CD4-positive, alpha-beta T cell (primary cell): ENCODE measurements at places on chromosomes 6 and 20. TPM values are rescaled to one million over a fixed set of nuclear protein-coding genes. Genes with fewer than 3 reads are reported as not detected.

DNA sequence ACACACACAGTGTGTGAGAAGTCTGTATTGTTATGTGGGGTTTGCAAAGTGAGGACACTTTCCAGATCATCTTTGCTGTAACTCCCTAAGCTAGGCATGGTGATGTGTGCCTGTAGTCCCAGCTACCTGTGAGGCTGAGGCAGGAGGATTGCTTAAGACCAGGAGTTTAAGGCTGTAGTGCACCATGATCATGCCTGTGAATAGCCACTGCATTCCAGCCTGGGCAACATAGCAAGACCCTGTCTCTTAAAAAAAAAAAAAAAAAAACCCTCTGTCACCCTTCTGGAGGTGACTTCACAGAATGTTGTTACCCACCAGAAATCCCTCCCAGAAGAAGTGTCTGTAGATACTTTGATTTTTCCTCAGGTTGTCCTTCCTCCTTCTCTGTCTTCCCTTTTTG, 14.9 kb downstream of the CASS4 start:
- no peak for DNase-seq
- no peaks in the 10 kb centered on the region for H3K27me3 ChIP-seq
- peaks cover 44% of the 10 kb centered on the region for H3K4me1 ChIP-seq
- no peak overlapping the region for H3K27ac ChIP-seq
- no peak overlapping the region for H3K4me3 ChIP-seq
- no peaks in the 10 kb centered on the region for H3K36me3 ChIP-seq

DNA sequence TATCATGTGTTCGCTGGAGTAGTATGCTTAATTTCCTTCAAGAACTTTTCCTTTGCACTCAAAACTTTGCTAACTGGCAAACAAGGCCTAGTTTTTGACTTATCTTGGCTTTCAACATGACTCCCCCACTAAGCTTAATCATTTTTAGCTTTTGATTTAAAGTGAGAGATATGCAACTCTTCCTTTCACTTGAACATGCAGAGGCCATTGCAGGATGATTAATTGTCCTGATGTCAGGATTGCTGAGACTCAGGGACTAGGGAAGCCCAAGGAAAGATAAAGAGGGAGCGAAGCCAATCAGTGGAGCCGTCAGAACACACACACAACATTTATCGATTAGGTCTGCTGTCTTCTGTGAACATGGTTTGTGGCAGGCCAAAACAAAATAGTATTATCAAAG, 491.4 kb downstream of the CBLN4 start:
- no peak for DNase-seq
- no peak overlapping the region for H3K4me3 ChIP-seq
- no peaks in the 10 kb centered on the region for H3K36me3 ChIP-seq
- H3K4me1 ChIP-seq, result no peaks in the 10 kb centered on the region

GRCh38 chr6:154919806-154920205, 75.3 kb upstream of the TIAM2 start:
- H3K27ac ChIP-seq, result no peak overlapping the region
- no peaks in the 10 kb centered on the region for H3K27me3 ChIP-seq
- H3K4me3 ChIP-seq, result no peak overlapping the region
- DNase-seq, result no peak

DNA sequence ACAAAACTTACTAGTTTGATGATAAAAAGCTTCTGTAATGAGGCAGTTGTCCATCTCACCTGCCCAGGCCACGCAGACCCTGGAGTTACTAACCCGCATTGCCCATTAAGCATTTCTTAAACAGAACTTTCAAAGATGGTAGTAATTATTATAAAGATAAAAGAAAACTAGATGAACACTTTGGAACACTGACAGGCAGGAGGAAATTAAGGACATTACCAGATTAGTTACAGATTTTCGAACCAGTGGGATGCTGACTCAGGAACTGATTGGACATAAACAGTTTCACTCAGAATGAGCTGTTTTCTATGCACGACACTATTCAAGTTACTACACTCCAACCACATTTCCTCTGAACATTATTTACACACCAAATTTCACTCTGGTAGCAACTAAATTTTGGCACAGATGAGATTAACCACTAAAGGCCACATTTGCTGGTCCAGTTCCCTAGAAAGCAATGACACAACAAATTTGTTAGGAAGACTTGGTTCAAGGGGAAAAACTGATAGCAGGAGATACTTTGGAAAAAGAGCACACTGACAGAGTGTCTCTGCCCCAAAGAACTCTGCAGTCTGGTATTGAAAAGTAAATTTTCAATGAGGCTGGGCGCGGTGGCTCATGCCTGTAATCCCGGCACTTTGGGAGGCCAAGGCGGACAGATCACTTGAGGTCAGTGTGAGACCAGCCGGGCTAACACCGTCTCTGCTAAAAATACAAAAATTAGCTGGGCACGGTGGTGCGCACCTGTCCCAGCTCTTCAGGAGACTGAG, 3.0 kb downstream of the ROMO1 start:
- no peak overlapping the region for H3K4me3 ChIP-seq
- H3K27ac ChIP-seq, result no peak overlapping the region
- DNase-seq, result no peak

The HLA-DQA2 gene
- total RNA-seq, result 1.1 TPM

- H3K4me1 ChIP-seq, result no peaks in the 10 kb centered on the region
- H3K27me3 ChIP-seq, result no peaks in the 10 kb centered on the region
- no peak for DNase-seq
- H3K27ac ChIP-seq, result no peak overlapping the region
- H3K36me3 ChIP-seq, result no peaks in the 10 kb centered on the region
- no peak overlapping the region for H3K4me3 ChIP-seq
These were observed 41.7 kb upstream of the EEF1A1 start for GRCh38 chr6:73562558-73562957.

- DNase-seq, result no peak
- H3K27me3 ChIP-seq, result no peaks in the 10 kb centered on the region
- no peaks in the 10 kb centered on the region for H3K4me1 ChIP-seq
- no peak overlapping the region for H3K27ac ChIP-seq
- no peak overlapping the region for H3K4me3 ChIP-seq
- H3K36me3 ChIP-seq, result no peaks in the 10 kb centered on the region
These were observed 154.4 kb downstream of the BMP2 start for GRCh38 chr20:6921717-6922386.

- H3K4me1 ChIP-seq, result no peaks in the 10 kb centered on the region
- H3K36me3 ChIP-seq, result no peaks in the 10 kb centered on the region
- H3K27me3 ChIP-seq, result peaks cover 3% of the 10 kb centered on the region
- no peak overlapping the region for H3K4me3 ChIP-seq
- H3K27ac ChIP-seq, result no peak overlapping the region
- DNase-seq, result no peak
These were observed 45.2 kb upstream of the KLHL31 start for GRCh38 chr6:53710788-53711187.

DNA sequence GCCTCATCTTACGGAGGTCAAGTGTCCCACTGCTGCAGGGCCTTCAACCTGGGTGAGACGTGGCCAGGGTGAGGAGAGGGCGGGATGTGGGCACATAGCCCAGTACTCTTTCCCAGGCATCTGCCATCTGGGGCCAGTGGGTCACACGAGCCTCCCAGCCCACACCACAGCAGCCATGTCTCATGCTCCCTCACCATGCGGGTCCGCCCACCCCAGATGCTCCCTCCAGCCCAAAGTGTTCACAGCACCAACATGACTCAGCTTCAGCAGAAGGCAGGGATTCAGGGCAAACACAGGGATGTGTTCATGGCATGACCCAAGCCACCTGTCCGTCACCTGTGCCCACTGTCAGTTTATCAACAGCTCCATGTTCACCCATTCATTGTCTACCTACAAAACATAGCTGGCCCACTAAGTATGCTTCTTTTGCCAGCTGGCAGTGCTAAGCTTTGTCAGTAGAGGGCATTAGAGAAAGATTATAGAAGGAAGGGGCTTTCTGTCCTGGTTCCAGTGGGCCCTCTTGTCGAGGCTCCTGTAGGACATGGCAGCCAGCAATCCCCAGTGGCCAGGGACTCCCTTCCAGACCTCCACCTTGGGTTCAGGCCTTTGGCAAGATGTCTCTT, 109.2 kb downstream of the FOXF2 start:
- no peaks in the 10 kb centered on the region for H3K27me3 ChIP-seq
- no peaks in the 10 kb centered on the region for H3K36me3 ChIP-seq
- no peak for DNase-seq

DNA sequence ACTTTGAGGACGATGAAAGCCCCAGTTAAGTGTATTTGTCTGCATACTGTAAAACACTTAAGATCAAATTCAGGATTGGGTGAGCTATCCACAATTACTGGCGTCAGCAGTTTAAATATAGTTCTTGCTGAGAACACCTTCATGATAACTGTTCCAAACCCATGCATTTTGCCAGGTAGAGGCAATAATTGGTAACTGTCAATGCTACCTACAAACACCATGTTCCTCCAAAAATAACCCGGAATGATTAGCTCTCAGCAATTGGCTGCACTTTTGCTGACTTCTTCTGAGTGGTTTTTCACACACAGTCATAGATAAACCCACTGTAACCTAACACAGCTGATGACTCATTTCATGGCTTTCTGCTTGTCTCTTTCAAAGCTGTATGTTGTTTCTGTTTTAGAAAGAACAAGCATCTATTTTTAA, 1358.6 kb upstream of the GJE1 start:
- DNase-seq, result no peak
- no peak overlapping the region for H3K27ac ChIP-seq
- H3K36me3 ChIP-seq, result no peaks in the 10 kb centered on the region
- no peaks in the 10 kb centered on the region for H3K4me1 ChIP-seq
- H3K27me3 ChIP-seq, result no peaks in the 10 kb centered on the region

The C2 gene
- 2.3 TPM for total RNA-seq

The MLIP gene
- not detected for total RNA-seq

DNA sequence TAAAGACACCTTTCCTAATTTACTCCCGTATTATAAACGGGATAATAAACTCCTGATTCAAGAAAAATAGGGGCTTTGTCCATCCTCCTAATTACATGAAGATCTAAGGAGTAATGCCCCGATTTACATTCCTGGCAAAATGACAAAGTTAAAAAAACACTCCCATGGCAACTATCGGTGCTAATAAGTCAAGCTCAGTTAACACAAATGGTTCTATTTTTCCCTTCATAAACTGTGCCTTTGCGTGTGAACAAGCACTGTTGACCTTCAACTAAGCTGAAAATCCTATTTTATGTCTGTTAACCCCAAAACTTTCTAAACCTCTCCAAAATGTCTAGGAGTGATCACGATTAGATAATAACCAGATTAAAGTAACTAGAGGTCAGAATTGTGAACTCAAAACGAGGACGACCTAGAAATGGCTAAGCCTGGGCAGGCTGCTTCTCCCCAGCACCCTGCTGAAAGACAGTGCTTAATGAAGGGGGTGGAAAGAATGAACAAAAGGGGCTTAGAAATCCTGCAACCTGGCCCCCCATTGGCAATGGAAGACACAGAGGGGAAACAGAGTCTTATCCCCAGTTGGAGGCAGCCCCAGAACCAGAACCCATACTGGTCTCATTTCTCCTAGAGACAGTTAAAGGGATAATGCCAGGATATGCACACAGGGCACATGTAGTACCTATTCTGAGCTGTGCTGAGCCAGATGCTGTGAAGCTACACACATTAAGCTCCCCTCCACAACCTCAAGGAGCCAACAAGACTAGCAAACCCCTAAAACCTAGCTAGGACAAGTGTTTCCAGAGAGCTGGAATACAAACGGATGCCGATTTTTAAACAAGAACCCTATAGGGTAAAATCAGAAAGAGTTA, 23.0 kb downstream of the SLC23A2 start:
- H3K27me3 ChIP-seq, result no peaks in the 10 kb centered on the region
- no peak overlapping the region for H3K27ac ChIP-seq
- DNase-seq, result no peak
- H3K36me3 ChIP-seq, result no peaks in the 10 kb centered on the region
- peaks cover 8% of the 10 kb centered on the region for H3K4me1 ChIP-seq

The DOK5 gene
- total RNA-seq, result not detected

DNA sequence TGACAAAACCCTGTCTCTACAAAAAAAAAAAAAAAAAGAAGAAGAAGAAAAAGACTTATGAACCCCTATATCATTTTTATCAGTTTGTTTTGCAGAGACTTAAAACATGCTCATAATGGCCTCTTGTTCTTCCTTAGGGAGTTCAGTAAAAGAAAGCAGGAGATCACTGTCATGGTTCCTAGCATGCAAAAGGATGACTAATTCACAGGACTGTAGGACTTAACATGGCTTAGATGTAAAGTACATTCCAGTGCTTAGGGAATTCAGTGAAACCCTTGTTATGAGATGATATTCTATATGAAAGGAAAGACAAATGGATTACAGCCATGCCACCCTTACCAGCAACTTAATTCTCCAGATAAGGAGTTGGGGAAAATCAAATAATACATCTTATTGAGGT, 29.5 kb downstream of the EEF1A1 start:
- no peaks in the 10 kb centered on the region for H3K27me3 ChIP-seq
- no peak overlapping the region for H3K4me3 ChIP-seq
- H3K4me1 ChIP-seq, result no peaks in the 10 kb centered on the region
- peaks cover 72% of the 10 kb centered on the region for H3K36me3 ChIP-seq

GRCh38 chr6:20700375-20700774, 166.1 kb downstream of the CDKAL1 start:
- no peaks in the 10 kb centered on the region for H3K27me3 ChIP-seq
- H3K4me1 ChIP-seq, result peaks cover 5% of the 10 kb centered on the region
- H3K4me3 ChIP-seq, result no peak overlapping the region
- H3K36me3 ChIP-seq, result no peaks in the 10 kb centered on the region

The ZC2HC1B gene
- not detected for total RNA-seq

- no peak overlapping the region for H3K27ac ChIP-seq
- no peak for DNase-seq
- peaks cover 14% of the 10 kb centered on the region for H3K27me3 ChIP-seq
- peaks cover 12% of the 10 kb centered on the region for H3K36me3 ChIP-seq
- no peak overlapping the region for H3K4me3 ChIP-seq
These were observed 7.2 kb downstream of the RING1 start for GRCh38 chr6:33215271-33216116.

GRCh38 chr20:32010666-32011065, 428 bp downstream of the CCM2L start:
- peaks cover 10% of the 10 kb centered on the region for H3K27me3 ChIP-seq
- no peak overlapping the region for H3K4me3 ChIP-seq
- no peak for DNase-seq
- no peaks in the 10 kb centered on the region for H3K36me3 ChIP-seq
- H3K4me1 ChIP-seq, result no peaks in the 10 kb centered on the region

GRCh38 chr6:138468320-138469015, 30.8 kb downstream of the NHSL1 start:
- no peak overlapping the region for H3K27ac ChIP-seq
- no peak for DNase-seq
- H3K27me3 ChIP-seq, result no peaks in the 10 kb centered on the region
- H3K4me1 ChIP-seq, result no peaks in the 10 kb centered on the region
- H3K4me3 ChIP-seq, result no peak overlapping the region
- H3K36me3 ChIP-seq, result no peaks in the 10 kb centered on the region

GRCh38 chr6:39893286-39893685, 41.0 kb downstream of the MOCS1 start:
- H3K27me3 ChIP-seq, result peaks cover 2% of the 10 kb centered on the region
- H3K4me1 ChIP-seq, result no peaks in the 10 kb centered on the region

- H3K27ac ChIP-seq, result no peak overlapping the region
- no peak overlapping the region for H3K4me3 ChIP-seq
- no peak for DNase-seq
- no peaks in the 10 kb centered on the region for H3K4me1 ChIP-seq
- peaks cover 86% of the 10 kb centered on the region for H3K36me3 ChIP-seq
These were observed 17.1 kb downstream of the DDX27 start for GRCh38 chr20:49236301-49236700.
